ENCODE measurements at places on chromosomes 5 and 9.

- no peak for DNase-seq
These were observed 50.4 kb downstream of the ACO1 start for GRCh38 chr9:32434892-32435291.

GRCh38 chr9:113456235-113456634 is 7.3 kb upstream of the RGS3 start:
- no peak for DNase-seq

GRCh38 chr5:131495536-131496399 is 139.3 kb downstream of the RAPGEF6 start:
- DNase-seq: no peak

DNA sequence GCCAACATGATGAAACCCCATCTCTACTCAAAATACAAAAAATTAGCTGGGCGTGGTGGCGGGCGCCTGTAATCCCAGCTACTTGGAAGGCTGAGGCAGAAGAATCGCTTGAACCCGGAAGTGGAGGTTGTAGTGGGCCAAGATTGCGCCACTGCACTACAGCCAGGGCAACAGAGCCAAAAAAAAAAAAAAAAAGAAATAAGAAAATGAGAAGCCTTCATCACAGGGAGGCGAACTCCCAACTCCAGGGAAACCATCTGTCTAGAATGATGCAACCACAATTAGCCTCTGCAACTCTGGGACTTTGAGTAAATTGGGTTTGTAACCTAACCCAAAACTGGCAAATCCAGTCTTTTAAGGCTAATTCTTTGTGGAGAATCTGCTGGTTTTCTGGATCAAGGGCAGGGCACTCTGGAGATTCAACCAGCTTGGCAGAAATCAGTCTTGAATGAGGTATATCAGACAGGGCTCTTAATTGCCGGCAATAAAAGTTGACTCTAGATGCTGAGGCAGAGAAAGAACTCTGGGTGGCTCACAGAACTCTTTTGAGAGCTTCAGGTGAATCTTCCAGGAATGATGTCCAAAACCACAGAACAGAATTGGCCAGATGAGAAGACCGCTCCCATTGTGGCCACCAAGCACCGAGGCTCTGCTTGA is 9.9 kb downstream of the S100Z start:
- no peak for DNase-seq

DNA sequence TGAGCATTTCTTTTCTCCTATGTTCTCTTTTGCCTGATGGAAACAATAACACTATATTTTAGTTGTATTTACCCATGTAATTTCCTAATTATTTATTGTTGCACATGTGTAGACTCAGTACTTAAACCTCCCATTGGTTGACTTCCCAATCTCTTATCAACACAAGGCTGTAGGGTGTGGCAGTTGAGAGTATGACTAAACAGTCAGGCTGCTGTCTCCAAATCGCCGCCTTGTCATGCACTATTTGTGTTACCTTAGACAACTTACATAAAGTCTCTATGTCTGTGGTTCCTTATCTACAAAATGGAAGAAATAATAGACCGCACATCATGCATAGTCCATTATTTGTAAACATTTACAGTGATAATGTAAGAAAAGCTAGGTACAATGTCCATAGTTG is 68.9 kb upstream of the EFNA5 start:
- no peak for DNase-seq

- DNase-seq: no peak
These were observed 80.4 kb downstream of the RGS3 start for GRCh38 chr9:113543982-113544303.

- DNase-seq: no peak
These were observed 41.1 kb downstream of the G3BP1 start for GRCh38 chr5:151812757-151813309.

- no peak for DNase-seq
These were observed 117.9 kb downstream of the HCN1 start for GRCh38 chr5:45578270-45578669.

DNA sequence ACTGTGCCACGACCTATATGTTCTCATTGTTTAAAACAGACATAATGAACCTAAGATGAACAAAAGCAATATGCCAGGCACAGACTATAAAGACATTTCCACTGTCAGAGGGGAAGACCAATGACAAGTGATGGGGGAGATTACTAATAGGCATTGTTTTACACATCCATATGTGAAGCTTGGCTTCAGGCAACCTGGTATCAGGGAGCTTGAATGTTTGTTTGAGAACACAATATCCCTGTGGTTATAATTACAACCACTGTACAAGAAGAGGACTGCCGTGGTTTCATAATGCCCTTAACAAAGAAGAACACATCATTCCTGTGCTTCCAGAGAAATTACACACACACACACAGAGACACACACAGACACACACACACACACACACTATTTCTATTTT is 385.7 kb downstream of the BNC2 start:
- no peak for DNase-seq

DNA sequence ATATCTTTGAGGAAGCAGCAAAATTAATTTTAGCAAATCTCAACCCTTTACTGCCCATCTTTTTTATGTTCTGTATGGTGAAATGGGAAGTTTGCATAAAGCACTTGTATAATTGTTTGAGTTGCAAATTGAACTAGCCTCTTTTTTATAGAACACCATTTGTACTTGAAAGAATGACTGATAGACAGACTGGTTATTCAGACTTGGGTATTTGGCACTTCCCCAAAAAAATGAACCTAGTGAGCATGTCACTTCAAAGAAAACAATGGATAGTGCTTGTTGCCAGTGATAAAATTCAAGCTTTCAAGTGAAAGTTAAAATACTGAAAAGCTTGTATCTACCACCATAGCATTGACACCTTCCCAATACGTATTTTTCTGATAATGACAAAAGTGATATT is 115.8 kb downstream of the ERCC6L2 start:
- DNase-seq: no peak

DNA sequence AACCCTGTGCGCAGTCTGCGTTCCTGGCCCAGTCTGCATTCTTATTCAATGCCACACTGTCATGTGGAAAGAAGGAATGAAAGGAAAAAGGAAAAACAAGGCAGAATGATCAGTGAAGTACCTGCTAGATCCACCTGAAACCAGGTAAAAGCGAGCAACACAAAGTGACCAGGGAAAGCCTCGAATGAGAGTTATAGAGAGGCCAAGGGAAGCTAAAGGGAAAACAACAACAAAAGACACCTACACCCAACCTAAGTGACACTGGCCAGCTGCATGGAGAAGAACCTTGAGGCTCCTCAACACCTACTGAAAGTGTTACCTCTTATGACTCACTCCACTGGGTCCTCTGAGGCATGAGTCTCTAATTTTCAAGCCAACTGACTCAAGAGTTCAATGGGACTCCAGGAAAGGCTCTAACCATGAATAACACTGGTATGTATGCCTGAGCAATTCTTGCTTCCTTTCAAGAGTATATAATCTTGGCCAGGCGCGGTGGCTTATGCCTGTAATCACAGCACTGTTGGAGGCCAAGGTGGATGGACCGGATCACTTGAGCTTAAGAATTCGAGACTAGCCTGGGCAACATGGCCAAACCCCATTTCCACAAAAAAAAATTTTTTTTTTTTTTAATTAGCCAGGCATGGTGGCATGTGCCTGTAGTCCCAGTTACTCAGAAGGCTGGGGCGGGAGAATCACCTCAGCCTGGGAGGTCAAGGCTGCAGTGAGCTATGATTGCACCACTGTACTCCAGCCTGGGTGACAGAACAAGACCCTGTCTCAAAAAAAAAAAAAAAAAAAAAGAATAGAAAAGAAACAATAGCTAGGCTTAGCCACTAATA is 29.0 kb downstream of the MTMR12 start:
- DNase-seq: peak; percentile 39

DNA sequence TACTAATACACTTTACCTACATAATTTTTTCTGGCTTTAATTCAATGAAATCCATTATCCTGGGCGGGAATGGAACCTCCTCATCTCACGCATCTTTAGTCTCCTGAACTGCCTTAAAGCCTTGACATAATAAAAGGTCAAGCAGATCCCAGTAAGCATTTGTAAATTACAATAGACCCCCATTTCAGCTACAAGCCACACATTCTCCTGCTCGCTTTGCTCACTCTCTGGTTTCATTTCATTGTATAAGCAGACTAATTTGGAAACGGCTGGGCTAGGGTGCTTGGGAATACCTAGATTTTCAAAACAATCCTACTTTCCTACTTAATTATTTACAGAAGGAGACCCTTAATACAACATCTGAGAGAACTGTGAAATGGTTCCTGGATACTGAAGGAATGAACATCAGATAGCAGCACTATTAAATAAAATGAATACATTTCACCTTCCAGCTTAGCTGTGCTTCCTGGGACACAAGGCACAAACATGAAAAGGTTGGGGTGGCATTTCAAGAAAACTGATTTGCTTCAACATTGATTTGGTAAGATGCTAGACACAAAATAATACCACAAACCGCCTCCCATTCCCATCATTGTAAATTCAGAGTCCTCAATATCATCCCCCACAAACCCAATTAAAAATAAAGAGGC is 1.5 kb downstream of the JAKMIP2 start:
- DNase-seq: no peak

DNA sequence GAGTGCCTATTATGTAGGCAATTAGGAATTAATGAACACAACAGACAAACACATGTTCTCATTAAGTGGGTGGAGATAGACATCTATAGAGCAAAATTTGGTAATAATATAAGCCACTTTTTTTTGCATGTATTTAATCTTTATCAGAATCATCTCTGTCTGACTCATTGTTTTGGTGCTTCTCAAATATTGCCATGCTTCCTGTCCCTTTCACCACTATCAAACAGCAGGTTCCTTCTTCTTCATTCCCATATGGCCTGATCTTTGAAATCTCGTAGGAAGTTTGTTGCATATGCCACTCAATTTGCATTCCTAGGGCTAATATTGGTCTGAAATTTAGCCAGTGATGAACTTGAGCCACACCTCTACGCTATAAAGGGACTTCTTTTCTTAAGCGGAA is 128.9 kb upstream of the SPEF2 start:
- no peak for DNase-seq

GRCh38 chr9:127397646-127398274 is 791 bp downstream of the SLC2A8 start:
- DNase-seq: no peak

DNA sequence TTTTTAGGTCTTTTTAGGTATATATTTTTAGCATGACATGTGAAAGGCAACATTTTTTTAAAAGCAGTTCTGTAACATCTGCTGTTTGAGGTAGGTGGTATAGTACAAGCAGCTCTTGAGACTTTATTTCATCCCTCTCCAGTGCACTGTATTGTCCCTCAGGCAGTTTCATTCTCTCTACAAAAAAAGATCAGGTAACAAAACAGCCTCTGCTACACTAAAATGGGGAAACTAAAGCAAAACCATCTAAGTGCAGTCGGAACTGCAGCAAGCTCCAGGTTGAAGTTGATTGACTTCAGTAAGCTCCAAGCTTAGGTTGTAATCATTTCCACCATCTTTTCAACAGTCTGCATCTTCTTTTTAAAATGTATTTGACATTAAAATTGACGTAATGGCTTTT is 195.6 kb downstream of the DEPDC1B start:
- no peak for DNase-seq

GRCh38 chr5:157269165-157269671 is 3.3 kb downstream of the CYFIP2 start:
- DNase-seq: no peak

GRCh38 chr5:157670662-157671591 is at the start of gene C5orf52:
Gene C5orf52 (plus strand): TSS chr5:157671533. CDS start chr5:157671615, 82 bp downstream.
- DNase-seq: no peak

- no peak for DNase-seq
These were observed 36.8 kb downstream of the ELL2 start for GRCh38 chr5:95924720-95925377.

DNA sequence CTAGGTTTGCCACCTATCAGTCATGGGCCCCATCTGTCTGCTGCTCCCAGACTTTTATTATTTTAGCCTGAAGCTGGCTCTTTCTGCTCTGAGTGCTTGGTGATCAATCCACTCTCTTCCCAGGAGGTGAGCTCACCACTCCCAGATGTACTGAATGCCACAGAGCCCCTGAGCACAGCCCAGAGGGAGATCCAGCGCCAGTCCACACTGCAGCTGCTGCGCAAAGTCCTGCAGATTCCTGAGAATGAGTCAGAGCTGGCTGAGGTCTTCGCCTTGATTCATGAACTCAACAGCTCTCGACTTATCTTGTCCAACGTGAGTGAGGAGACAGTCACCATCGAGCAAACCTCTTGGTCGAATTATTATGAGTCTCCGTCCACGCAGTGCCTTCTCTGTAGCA is 36.0 kb downstream of the HMGXB3 start:
- DNase-seq: no peak

- no peak for DNase-seq
These were observed 453.5 kb upstream of the CDH9 start for GRCh38 chr5:27491746-27492439.

- DNase-seq: no peak
These were observed 39.2 kb upstream of the GCNT4 start for GRCh38 chr5:75091597-75091996.

- no peak for DNase-seq
These were observed 51.9 kb upstream of the RNF38 start for GRCh38 chr9:36451949-36452348.

- DNase-seq: peak; percentile 76
These were observed 149.8 kb downstream of the AUH start for GRCh38 chr9:91211919-91212318.

GRCh38 chr9:98973576-98973975 is 29.9 kb downstream of the COL15A1 start:
- DNase-seq: no peak

- DNase-seq: no peak
These were observed 627.7 kb downstream of the CCDC171 start for GRCh38 chr9:16180546-16180945.

DNA sequence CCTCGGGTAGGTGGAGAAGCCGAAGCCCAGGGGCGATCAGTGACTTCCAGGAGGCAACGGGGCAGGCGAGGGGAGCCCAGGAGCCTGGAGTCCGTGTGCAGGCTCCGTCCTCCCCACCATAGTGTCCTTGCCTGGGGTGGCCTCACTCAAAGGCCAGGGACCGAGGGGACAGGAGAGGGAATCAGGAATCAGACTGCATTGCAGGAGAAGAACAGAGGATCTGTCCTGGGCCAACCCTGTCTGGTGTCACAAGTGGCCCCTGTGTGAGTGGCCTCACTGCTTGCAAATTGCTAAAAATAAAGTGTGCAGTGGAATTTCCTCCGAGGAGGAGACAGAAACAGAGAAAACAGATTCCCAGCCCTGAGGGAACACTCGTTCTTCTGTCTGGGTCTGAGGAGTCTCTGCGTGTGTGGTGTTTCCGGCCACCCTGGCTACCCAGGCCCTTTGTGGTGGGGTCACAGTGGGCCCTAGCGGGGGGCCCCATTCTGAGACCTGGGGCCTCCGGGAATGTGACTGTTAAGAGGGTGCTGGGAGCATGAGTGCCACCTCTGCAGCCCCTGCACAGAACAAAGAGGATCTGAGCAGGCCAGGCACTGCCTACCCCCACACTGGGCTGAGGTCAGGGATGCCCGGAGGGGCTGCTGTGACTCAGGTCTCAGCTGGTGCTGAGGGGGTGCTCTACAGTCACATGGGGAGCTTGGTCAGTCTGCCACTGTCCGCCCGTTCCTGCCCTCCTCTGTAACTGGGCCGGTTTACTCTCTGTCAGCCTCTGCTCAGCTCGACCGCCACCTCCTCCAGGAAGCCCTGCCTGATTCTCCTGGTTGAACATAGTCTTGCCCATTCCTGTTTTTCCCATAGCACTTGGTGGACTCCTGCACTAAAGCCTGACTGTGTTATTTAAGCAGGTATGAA is 7.4 kb downstream of the TRAF1 start:
- no peak for DNase-seq

GRCh38 chr9:80794197-80794596 is 895.1 kb downstream of the TLE1 start:
- DNase-seq: no peak

GRCh38 chr5:55603922-55604321 is 69.2 kb upstream of the PLPP1 start:
- no peak for DNase-seq

Measured in stimulated activated CD4-positive, alpha-beta T cell treated with anti-CD3 and anti-CD28 coated beads, Interleukin-1b, Interleukin-23, amount 100 ng/mL, for 48 hours (primary cell).